Body of pancreas (tissue), 4 donors: ENCODE measurements at places on chromosomes 5 and 9. TPM values are rescaled to one million over a fixed set of nuclear protein-coding genes. Genes with fewer than 3 reads are reported as not detected.

Gene CXCL14
- total RNA-seq = 17.9 TPM

DNA sequence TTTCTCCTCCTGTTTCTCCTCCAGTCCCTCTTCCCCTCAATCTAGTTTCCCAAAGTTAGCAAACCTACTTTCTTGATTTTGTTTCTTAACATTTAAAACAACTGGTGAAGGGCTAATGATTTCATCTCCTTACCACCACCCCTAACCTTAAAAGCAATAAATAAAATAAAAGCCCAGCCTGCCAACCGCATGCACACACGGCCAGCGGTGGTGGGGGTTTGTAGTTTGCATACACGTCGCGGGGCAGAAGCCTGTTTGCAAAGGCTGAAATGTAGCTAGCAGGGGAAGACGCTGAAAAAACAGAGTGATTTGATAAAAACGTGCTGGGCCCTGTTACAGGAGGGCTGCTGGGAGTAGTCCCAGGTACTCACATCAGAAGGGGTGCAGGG, 1.9 kb upstream of the DMRT2 start:
- no peak for DNase-seq

DNA sequence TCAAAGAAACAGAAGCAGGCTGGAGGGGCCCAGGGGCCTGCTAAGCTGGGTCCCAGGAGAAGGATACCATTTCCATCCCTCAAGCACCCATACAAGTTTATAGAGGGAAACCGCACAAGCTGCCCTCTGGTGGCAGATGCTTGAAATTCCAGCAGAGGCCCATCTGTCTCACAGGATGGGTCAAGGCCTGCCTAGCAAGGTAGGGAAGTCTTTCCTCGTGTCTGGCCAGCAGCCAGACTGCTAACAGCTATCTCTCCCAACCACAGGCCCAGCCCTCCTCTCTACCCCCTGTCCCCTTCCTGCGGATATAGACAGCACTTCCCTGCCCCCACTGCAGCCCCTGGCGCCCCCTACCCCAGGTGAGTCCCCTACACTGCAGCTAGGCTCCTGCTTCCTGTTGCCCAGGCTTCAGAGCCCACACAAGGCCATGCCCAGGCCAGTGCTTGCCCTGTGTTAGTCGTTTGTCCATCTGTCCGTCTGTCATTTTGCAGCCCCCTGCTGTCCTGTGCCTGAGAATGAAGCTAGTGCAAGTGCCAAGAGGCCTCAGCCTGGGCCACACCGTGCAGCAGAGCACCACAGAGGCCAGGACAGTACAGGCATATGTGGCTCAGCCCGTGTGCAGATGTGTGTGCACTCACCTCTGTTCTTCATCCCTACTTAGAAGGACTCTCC, 26.2 kb downstream of the TCF7 start:
- peak; percentile 75 for DNase-seq

DNA sequence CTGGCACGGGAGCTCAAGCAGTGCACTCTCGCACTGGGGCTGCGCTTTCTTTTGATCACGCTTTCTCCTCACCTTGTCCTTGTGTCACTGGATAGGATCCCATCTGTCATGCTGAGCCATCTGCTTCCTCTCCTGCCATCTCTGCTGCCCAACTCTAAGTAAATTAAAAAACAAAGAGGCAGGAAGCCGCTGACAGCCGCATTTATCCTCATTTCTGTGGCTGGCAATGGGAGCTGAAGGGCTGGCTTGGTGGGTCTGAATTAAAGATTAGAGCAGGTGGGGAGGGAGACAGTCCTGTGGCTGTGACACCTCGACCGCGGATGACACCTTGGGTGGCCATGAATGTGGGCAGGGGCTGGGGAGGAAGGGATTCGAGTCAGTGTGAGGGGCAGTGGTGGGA, 159.2 kb upstream of the ALDH1B1 start:
- no peak for DNase-seq

GRCh38 chr9:4792054-4792571, 631 bp upstream of the RCL1 start:
- no peak for DNase-seq
